ENCODE measurements at places on chromosomes 11 and 22.

- DNase-seq, result no peak
Observed at GRCh38 chr22:50567721-50568252, 5.1 kb upstream of the SYCE3 start.

- no peak for DNase-seq
Observed at GRCh38 chr11:69534166-69534530, 52.7 kb downstream of the LINC01488 start.

GRCh38 chr11:71490044-71490730, 36.9 kb upstream of the KRTAP5-7 start:
- no peak for DNase-seq

GRCh38 chr11:130141561-130142341, 17.8 kb upstream of the ST14 start:
- no peak for DNase-seq

GRCh38 chr11:73288192-73288872, 16.2 kb downstream of the P2RY6 start:
- DNase-seq, result no peak

- no peak for DNase-seq
Observed at GRCh38 chr11:120168960-120169681, 31.2 kb upstream of the TRIM29 start.

- DNase-seq, result no peak
Observed at GRCh38 chr11:3043315-3043871, 13.8 kb downstream of the CARS1 start.

DNA sequence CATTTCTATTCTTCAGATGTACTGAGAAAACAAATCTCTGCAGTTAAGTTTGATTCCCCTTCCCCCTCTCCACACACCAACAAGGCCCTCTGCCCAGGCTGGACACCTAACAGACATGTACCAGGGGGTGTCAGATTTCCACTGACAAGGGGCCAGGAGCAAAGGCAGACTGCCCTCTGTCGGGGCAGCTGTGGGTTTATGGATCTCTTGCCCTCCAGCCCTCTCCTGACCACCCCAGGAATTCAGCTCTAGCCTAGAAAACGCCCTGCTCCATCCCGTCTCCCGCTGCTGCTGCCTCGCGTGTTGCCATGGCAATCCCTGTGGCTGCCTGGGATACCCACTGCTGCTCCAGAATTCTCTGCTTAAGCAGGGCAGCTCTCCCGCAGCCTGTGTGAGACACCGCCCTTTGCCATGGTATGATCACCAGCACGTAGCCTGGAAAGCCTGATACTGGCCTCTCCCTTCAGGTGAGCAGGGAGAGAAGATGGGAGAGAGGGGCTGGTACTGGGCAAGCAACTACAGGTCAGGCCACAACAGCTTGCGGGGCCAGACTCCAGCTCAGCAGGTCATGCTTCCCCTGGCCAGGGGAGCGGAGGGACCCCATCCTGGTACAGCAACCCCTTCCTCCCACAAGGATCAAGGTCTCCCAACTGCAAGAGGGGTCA, 41.6 kb downstream of the BUD13 start:
- no peak for DNase-seq

- no peak for DNase-seq
Observed at GRCh38 chr11:134980819-134981710, 569.0 kb upstream of the B3GAT1 start.

- DNase-seq, result no peak
Observed at GRCh38 chr22:27892811-27893210, 26.2 kb downstream of the PITPNB start.

GRCh38 chr11:690738-691633, 4.0 kb downstream of the DEAF1 start:
- DNase-seq, result no peak

DNA sequence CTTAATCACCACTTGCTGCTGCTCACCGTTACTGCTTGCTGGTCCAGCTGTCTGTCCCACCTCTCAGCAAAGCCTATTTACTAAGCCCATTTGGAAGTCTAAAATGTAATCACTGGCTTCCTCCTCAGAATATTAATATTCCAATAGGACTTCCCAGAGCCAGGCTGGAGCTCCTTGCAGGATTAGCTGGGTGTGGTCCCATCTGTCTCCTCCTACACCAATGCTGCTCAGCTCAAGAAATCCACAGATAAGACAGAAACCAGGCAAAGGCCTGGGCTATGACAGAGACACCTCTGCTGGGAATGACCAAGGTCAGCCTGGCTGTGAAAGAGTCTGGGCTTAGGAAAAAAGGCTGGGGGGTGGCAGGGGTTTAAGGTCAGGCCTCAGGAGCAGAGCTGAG, 317.8 kb downstream of the BUD13 start:
- DNase-seq, result no peak

- DNase-seq, result no peak
Observed at GRCh38 chr22:31019191-31019930, 50.3 kb downstream of the TUG1 start.

DNA sequence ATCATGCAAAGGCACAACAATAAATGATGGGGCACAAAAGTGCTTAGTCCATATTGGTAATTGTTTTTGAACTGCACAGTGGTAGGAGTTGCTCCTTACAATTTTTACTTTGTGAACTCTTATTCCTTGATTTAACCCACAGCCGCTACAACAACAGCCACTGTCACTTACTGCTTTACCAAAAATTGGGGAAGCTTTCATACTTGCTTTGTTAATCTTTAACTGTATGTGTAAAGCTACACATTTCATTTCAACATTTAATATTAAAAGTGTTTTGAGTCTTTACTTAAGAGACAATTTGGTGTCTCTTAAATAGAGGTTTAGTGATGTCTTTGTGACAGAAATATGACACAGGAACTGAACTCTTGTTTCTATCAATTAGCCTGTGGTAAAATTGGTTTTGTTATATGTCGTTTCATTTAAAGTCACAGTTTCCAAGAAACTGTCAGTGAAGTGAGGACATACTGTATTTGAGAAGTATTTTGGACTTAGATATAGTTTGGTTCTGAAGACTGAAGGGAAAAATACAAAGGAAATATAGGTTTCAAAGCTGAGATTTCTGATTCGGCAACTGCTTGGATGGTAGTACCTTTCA, 6.5 kb upstream of the IL18BP start:
- DNase-seq, result no peak

GRCh38 chr11:80107415-80107814, 666.6 kb upstream of the TENM4 start:
- no peak for DNase-seq

DNA sequence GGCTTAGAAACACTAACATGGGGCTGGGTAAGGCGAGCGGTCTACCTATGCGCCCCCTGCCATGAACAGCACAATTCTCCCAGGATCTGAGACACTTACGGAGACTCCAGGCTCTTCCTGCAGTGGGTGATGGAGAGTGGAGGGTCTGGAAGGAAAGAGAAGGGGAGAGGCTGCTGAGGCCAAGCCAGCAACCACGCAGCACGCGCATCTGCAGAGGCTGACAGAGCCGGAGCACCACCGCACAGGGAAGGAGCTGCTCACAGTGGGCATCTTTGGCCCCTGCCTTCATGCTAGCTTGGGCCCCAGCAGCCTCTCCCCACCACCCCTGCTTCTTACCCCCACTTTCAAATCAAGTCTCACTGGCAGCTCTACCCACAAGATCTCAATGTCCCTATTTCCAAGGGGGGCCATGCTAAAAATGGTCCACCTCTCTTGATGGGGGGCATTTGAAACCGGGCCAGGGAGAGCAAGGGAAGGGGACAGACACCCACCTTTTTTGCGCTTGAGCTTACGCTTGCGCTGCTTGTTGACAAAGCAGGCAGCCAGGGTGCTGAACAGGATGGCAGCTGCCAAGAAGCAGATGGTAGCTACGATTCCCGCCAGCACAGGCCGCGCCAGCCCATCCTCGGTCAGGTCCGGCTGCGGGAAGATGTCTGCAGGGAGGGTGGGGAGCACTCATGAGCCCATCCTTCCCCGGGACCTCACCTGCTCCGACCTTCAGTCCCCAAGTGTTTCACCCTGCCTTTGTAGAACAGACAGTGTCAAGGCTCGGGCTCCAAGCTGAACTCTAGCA, 34.5 kb downstream of the IGSF9B start:
- DNase-seq, result no peak

DNA sequence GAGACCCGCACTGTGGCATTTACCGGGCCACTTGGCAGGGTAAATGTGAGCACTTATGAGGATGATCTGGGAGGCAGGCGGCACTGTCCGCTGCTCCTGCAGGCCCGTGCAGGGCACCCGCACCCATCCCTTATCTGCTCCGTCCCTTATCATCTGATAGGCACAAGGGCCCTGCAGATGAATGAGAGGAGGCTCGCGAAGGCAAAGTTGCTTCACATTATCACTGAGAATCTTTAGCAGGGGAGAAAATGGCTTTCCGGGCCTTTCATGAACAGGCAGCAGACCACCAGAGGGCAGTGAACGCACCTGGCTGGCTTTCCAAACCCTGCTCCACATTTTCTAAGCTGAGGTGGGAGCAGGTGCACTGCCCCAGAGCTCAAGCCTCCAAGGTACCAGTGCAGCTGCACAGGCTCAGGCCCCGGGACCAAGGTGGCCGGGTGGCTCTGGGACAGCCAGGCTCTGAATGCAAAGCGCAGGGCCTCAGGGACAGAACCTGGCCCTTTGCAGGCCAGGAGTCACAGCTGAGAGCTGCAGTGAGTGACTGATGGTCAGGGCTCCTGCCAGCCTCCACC, 165.6 kb downstream of the SHANK2 start:
- DNase-seq, result no peak

DNA sequence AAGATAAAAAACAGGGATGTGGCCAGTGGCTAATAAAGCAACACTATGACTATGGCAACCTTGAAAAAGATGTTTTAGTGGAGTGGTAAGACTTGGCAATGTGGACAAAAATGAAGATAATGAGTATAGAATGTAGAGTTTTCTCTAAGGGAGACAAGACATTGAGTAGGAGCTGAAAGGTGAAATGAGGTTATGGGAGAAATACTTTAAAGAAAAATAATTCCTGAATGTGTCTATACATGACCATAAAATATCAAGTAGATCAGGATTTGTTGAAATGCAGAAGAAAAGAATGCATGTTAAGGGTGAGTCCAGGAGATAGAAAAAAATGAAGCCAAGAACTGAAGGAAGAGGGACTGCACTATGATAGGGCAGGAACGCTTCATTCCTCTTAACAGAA, 101.6 kb upstream of the CARD18 start:
- DNase-seq, result no peak

DNA sequence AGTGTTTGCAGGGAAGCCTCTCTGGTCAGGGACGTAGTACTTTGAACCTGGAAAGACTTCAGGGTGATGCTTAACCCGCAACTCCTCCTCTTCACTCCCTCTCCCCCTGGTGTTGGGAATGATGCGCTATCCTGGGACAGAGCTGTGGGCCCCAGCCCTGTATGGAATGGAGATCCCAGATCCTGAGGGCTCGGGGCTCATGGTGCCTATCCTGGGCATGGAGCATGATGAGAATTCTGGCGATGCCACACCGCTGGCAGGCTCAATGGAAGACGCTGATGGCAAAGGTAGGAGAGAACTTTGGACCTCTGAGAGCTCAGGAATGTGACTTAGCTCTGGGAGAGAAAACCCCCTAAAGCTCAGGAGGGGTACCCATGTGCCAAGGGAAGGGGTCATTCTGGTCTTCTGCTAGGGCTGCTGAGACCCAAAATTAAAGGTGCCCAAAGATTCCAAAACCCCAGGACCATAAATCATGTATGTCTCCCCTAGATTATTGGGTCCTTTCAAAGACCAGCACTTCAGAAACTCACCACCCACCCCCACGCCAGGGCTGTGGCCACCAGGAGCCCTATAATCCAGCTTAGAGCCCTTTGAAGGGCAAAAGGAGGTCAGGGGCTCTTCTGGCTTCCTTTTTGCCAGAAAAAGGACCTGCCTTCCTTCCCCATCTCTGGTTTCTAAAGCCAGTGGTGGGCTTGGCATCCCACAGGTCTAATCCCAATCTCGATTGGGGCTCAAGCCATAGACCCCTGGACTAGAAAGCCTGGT, 52.5 kb downstream of the BTG4 start:
- DNase-seq, result no peak

- no peak for DNase-seq
Observed at GRCh38 chr11:126405374-126405773, 49.9 kb downstream of the ST3GAL4 start.

DNA sequence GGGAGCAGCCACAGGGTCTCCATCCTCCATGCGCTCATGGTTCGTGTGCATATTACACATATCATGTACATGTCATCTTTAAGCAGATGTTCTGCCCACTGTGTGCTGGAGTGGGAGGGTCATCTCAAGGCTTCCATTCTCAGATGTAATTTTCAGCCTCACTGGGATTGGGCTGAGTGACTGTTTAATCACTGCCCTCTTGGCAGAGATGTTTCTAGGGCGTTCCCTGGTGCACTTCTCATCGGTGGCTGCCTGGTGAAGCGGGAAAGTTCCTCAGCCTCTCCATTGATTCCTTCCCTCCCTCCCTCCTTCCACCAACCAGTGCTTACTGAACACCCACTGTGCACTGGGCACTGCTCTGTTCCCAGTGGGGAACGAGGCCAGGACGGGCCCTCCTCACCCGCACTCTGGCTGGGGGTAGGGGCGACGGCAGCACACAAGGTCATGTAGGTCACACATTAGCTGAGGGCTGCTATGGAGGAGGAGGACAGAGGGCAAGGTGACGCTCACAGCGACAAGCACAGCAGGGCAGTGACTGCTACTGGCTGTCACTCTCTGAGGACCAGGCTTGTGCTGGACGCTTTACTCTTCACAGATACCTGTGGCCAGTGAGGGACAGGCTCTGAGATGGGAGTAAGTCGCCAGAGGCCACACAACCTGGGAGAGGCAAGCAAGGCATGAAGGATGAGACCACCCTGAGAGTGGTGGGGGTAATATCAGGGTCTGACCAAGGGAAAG, 22.9 kb downstream of the GNAZ start:
- no peak for DNase-seq

GRCh38 chr11:100316952-100317351, 370.1 kb upstream of the ARHGAP42 start:
- DNase-seq, result no peak

DNA sequence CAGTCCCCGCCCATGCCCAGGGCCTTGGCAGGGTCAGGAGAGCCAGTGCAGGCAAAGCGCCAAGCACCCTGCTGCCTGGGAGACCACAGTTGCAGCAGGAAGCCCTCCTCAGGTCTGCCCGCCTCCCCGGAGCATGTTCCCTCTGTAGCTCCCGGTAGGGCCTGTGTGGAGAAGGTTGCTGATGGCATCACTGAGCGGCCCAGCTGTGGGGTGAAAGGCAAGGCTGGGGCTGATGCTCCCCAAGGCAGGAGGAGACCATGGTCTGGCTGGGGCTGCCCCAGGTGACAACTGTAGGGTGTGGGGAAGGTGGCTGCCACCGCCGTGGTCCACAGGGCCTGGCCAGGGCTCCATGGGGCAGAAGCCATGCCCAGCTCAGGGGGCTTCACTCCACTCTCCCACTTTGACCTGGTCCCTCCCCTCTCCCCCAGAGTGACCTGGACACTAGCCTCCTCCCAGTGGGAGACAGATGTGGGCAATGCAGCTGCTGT, 53.0 kb downstream of the CDKN1C start:
- no peak for DNase-seq

- no peak for DNase-seq
Observed at GRCh38 chr11:84655712-84656111, 971.4 kb downstream of the DLG2 start.

GRCh38 chr11:70913715-70914231, 338.6 kb downstream of the SHANK2 start:
- no peak for DNase-seq

DNA sequence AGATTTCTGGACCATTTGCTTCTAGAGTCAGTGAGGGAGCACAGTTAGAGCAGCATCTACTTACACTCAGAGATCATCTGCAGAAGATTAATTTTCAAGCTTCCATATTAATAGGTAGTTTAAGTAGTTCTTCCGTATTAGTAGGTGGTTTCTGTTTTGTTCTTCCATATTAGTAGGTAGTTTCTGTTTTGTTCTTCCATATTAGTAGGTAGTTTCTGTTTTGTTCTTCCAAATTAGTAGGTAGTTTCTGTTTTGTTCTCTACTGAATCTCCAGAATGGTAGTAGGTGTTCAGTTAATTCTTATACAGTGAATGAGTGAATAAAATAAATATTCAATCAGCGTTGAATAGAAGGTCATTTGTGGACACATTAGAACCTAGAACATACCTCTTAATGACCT, 175.7 kb downstream of the TMEM135 start:
- DNase-seq, result no peak

All from T-helper 2 cell (primary cell).